ENCODE measurements at places on chromosomes 12 and 14.

DNA sequence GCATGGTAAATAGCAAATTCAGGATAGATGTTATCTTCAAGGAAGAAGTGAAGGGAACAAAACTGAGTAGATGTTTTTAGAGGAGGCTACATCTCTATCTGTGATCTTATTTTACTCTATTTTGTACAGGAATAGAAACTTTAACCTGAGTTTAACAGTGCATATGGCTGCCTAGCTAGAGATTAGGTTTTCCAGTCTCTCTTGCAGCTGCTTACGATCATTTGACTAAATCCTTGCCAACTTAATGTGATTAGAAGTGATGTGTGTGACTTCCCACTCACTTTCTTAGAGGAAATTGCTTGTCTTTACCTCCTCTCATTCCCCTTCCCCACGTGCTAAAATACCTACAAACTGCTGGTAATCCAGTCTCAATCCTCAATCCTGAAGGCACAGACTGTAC is 26.5 kb upstream of the SLC15A5 start:
- DNase-seq = no peak

- DNase-seq = no peak
Measured at GRCh38 chr14:54207476-54208462, 189.0 kb upstream of the CDKN3 start.

- no peak for DNase-seq
Measured at GRCh38 chr14:33693237-33693636, 257.6 kb downstream of the EGLN3 start.

GRCh38 chr14:96962337-96962736 is 165.2 kb downstream of the VRK1 start:
- DNase-seq = no peak

DNA sequence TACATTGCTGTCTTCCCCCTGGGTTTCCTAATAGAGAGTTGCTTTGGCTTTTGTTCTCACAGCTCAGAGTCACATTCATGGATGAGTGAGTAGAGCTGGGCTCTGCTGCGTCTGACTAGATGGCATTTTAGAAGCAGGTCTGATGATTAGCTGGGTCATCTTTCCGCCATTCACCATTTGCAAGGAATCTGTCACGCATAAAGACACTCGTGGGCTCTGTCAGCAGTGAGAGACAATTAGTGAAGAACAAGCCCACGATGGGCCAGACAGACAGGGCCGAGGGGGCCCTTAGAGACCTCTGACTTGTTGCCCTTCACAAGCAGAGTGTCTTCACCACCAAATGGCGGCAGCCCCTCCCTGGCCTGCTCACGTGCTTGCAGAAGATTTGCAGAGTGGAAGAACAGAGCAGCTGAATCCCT is 175.0 kb downstream of the CRADD start:
- DNase-seq = no peak

- DNase-seq = no peak
Measured at GRCh38 chr14:39683691-39684260, 251.5 kb upstream of the FBXO33 start.

GRCh38 chr14:90177539-90178189 is 78.7 kb upstream of the PSMC1 start:
- DNase-seq = no peak

DNA sequence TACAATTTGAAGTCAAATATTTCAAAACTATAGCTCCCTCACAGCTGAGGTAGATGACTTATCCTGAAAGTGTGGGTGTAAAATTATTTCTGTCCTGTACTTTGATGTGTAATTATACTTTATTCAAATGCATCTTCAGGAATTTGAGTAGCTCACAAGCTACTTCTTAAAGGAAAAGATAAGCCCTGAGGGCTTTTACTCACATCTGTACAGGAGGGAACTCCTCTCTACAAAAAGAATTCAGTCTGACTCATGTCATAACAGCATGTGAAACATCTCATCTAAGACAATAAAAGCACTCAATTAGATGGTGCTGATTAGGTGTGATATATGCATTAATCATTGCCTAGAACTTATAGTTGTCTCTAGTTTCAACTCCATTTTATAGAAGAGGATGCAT is 452.0 kb downstream of the PRKD1 start:
- no peak for DNase-seq

DNA sequence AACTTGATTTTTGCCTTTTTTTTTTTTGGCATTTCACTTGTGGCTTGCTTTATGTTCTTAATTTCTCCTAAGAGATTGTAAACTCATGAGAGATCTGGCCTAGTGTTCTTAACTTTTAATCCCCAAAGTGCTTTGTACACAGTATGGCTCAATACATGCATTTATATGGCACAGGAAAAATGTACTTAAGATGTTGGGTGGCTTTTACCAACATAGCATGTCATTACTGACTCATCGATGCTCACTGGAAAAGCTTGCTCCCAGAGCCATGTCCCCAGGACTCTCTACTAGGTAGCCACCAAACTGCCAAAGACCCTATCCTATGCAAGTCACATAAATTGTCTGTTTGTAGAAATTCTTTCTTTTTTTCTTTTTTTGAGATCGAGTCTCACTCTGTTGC is 13.1 kb upstream of the SMCO3 start:
- DNase-seq = no peak

DNA sequence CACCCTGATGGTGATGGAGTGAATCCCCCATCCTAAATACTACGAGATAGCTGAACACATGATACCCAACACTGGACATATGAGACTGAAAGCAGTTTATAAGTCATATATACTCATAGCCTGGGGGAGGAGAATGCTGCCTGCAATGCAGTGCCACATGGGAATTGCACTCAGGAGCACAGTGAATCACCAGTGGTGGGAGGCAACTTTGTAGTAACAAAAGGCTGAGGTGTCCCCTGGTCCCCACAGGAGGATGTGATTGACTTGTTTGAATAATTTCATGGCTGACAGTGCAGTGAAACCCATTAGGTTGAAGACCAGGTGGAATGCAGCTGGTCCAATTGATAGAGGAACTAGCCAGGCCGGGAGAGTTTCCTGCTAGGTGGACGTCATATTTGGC is 20.2 kb downstream of the CCDC38 start:
- no peak for DNase-seq

DNA sequence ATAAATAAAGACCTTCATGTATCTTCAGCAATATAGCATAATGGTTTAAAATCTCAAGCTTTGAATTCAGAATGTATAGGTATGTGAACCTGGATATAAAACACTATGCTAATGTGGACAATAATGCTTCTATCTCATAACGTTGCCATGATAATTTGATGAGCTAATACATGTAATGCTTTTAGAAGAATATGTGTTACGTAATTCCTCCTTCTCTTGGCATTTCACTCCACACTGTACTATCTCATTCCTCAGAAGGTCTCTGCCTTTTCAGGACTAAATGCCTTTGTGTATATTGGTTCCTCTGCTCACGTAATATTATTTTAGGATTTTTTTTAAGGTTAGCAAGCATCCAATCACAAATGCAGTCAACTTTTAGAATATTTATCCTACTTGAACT is 86.5 kb downstream of the FOXA1 start:
- DNase-seq = no peak

DNA sequence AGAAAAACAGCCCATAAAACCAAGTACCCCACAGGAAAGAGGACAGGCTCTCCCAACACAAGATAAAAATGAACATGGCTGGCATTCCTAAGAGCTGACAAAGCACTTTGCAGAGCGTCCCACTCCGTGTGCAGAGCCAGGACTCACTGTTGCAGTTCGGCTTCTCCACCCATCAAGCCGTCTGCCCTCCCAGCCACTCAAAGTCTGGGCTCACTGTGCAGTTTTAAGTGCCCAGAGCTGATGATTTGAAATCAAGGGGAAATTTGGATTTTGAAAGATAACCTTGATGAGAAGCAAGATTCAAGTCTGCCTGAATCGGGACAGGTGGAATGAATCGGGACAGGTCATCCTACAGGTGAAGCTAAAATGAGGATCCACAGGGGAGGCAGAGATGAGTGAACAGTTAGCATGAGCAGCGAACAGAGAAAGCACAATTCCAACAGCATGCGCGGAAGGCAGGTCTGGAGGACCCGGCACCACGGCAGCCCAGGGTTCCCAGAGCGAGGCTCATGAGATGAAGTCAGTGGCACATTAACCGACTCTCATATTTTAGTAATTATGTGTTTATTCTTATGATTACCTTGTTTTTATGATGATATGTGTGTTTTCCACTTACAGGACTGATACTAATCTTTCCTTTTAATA is 39.8 kb upstream of the GPR68 start:
- DNase-seq = no peak

GRCh38 chr14:32512813-32513212 is 183.7 kb downstream of the AKAP6 start:
- DNase-seq = no peak

GRCh38 chr14:69291396-69291795 is 31.4 kb downstream of the GALNT16 start:
- DNase-seq = no peak

GRCh38 chr14:67927244-67927643 is 107.7 kb downstream of the RAD51B start:
- no peak for DNase-seq

DNA sequence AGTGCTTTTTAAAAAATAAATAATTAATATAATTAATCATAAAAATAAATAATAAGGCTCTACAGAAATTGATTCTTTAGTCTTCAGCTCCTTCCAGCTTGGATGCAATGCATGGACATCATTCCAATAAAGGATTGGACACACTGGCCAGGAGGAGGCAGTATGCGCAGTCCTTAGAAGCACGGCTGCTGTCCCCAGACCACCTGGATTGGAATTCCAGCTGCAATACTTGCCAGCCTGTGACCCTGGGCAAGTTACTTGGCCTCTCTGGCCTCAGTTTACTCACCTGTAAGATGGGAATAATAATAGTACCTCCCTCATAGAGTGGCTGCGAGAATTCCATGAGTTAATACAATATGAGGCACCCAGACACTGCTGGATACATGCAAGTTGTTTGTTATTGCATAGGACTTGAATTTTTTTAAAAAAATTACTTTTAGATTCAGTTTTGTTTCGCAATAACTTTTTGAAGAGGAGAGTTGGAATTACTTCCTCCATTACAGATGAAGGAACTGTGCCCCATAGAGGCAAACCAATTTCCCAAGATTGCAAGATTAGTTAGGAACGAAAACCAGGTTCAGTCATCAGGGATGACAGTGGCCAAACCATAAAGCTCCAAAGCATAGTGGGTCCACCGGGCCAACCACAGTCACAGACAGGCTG is 12.2 kb downstream of the RPH3A start:
- no peak for DNase-seq

GRCh38 chr12:52837781-52838608 is 3.9 kb upstream of the KRT79 start:
- no peak for DNase-seq

GRCh38 chr12:105878964-105879363 is 259.8 kb downstream of the NUAK1 start:
- no peak for DNase-seq

- no peak for DNase-seq
Measured at GRCh38 chr12:6430124-6430989, 14.4 kb upstream of the CD27 start.

- no peak for DNase-seq
Measured at GRCh38 chr12:126191031-126191891, 1126.0 kb downstream of the AACS start.

DNA sequence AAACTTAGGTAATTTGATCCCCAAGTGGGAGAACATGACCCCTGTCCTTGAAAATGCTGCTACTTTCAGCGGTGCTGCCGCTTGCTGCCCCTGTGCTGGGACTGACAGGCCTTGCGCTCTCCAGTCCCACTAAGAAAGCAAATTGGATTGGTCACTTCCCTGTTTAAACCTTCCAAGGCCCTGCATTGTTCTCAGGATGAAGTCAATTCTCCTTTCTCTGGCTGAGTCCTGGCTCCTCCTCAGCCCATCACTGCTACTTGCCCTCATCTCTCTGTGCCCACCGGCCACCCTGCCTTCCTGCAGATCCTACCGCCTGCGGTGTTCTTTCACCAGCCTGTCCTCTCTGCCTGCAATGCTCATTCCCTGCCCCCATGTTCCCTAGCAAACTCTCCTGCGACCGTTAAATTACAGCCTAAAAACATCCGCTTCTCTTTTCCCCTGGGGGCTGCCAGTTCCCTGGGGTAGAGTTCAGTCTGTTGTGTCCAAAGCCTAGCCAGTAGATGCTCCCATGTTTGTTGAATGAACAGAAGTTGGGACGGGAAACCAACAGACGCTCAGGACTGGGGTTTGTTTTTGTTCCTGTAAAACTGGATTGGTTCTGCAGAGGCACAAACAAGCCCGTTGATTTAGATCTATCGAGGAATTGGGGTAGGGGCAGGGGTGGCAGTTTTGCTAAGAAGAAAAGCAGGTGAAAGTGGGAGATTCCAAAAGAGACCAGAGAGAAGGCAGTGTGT is 127.3 kb upstream of the HIF1A start:
- no peak for DNase-seq

GRCh38 chr12:48296586-48297282 is 54.0 kb downstream of the ZNF641 start:
- peak; percentile 33 for DNase-seq

DNA sequence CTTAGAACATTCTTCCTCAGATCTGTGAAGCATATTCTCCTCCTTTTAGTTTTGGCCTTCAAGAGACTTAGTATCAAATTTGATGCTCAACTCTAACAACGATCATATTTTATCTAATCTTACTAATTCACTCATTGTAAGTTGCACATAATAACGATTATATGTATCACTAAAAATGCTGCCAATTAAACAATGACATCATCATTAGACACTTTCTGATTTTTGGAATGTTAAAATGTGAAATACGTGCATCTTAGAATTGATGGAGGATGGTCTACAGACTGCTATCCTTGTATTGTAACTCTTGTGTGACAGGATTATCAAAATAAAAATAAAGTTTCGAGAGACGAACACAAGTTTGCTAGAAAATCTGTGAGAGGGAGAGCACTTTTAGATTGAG is 311.0 kb downstream of the NELL2 start:
- DNase-seq = no peak

DNA sequence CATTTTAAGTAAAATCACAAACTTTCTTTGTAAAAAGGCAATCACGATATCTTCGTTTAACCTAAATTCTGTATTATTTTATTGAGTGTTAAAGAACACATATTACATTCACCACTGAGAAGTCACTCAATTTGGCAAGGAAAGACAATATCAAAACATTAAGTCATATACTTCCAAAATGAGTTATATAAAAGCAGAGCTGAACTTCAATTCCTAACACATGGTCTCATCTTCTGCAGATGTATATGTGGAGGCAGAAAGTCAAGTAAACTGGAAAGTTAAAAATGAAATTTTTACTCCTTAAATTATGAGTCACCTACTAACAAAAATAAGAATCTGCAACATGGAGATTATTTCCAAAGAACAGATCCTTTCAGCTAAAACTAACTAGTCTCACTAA is 28.7 kb downstream of the BMAL2 start:
- no peak for DNase-seq

DNA sequence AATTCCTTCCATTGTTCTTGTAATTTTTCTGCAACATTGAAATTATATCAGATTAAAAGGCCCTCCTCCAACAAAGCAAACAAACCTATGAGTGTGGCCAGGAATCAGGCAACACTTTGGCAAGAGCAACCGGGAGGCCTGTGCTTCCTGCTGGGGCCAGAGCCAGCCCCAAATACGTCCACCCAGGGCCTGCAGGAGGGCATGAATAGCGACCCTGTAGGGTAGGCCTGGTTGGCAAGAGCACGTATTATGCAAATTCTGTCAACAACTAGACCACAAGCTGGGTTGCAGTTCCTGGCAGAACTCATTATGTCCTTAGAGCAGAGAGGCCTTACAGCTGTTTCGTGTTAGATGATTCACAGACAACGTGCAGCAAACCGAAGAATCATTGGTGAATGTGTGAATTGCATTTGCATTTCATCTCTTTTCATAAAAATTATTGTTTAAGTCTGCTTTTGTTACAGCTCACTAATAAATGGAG is 26.9 kb upstream of the LGALS3 start:
- DNase-seq = peak; percentile 25

Measured in activated CD4-positive, alpha-beta T cell treated with anti-CD3 and anti-CD28 coated beads for 24 hours (primary cell).